RWPE2 (cell line): ENCODE measurements at places on chromosomes 2 and 18.

DNA sequence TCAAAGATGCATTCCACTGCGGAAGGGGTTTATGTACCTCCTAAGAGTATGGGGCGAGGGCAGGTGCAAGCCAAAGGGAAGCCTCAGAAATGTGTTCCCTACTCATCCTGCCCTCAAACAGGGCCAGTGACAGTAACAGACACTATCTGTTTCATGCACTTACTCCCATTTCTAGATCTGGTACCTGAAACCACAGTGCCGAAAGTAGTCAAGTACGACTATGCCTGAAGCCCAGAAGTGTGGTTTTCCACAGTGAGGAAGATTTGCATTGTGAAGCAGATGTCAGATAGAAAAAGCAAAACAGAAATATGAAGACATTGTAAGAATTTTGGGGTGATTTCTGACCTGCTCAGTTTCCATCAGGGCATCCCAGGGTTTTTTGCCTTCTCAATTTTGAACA lies 748.7 kb downstream of the RNF144A start:
- H3K27ac ChIP-seq = no peak overlapping the region
- no peaks in the 10 kb centered on the region for H3K36me3 ChIP-seq
- H3K4me1 ChIP-seq = no peaks in the 10 kb centered on the region
- no peak for DNase-seq

GRCh38 chr18:48399303-48400075 lies 9.7 kb downstream of the ZBTB7C start:
- no peak overlapping the region for H3K27ac ChIP-seq
- no peaks in the 10 kb centered on the region for H3K4me1 ChIP-seq
- no peaks in the 10 kb centered on the region for H3K27me3 ChIP-seq
- DNase-seq = no peak

DNA sequence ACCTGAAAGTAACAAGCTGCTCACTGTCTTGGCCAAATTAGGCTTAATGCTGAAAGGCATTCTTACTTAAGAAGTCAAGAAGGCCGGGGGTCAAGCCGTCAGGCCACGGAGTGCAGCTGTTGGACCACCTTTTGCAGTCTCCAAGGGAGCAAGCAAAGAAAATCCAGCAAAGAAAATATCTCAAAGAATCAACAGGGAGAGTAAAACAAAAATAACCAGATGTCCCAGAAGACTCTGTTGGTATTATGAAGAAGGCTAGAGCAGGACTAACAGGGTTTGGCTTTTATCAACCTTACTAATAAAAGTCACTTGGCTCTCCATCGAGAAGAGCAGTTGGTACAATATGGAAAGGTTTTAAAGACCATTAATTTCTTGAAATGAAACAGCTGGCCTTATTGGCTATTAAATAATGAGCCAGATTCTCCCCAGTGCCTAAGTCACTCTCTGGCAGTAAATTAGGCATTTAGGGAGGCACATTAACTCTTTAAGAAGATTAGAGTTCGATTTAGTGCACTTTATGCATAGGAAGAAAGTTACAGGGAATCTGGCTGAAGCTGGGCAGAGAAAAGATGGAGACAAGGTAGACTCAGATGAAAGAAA lies 110.8 kb upstream of the NRP2 start:
- no peak overlapping the region for H3K4me3 ChIP-seq
- H3K27me3 ChIP-seq = no peaks in the 10 kb centered on the region
- no peaks in the 10 kb centered on the region for H3K36me3 ChIP-seq
- no peak for DNase-seq

- no peaks in the 10 kb centered on the region for H3K27me3 ChIP-seq
- H3K4me1 ChIP-seq = peaks cover 43% of the 10 kb centered on the region
- DNase-seq = no peak
- H3K27ac ChIP-seq = peak overlapping the region; percentile 89
- no peaks in the 10 kb centered on the region; the same call in 1 of the 2 replicates for H3K36me3 ChIP-seq
These were observed 43.6 kb downstream of the MAP3K20 start for GRCh38 chr2:173119069-173119807.

- DNase-seq = no peak
- H3K27ac ChIP-seq = no peak overlapping the region
- peaks cover 11% of the 10 kb centered on the region; the same call in 1 of the 2 replicates for H3K36me3 ChIP-seq
- no peaks in the 10 kb centered on the region for H3K27me3 ChIP-seq
These were observed 128.4 kb downstream of the IKZF2 start for GRCh38 chr2:213022987-213023386.

GRCh38 chr2:88765154-88765888 lies 73.8 kb downstream of the RPIA start:
- no peak for DNase-seq
- no peaks in the 10 kb centered on the region for H3K4me1 ChIP-seq
- H3K27ac ChIP-seq = no peak overlapping the region

DNA sequence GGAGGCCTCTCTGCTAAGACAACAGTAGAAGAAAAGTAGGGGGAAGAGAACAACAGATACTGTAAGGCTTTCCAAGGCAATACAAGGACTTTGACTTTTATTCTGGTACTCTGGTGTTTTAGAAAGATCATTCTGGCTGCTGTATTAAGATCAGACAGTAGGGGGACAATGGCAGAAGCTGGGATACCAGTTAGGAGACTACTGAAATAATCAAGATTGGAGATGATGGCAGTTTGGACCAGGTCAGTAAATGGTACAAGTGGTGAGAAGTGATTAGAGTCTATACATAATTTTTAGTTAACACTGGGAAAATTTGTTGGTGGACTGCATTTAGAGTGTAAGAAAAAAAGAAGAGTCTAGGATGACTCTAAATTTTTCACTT lies 139.7 kb downstream of the ROCK1 start:
- H3K27ac ChIP-seq = no peak overlapping the region
- H3K36me3 ChIP-seq = peaks cover 58% of the 10 kb centered on the region
- H3K27me3 ChIP-seq = no peaks in the 10 kb centered on the region

DNA sequence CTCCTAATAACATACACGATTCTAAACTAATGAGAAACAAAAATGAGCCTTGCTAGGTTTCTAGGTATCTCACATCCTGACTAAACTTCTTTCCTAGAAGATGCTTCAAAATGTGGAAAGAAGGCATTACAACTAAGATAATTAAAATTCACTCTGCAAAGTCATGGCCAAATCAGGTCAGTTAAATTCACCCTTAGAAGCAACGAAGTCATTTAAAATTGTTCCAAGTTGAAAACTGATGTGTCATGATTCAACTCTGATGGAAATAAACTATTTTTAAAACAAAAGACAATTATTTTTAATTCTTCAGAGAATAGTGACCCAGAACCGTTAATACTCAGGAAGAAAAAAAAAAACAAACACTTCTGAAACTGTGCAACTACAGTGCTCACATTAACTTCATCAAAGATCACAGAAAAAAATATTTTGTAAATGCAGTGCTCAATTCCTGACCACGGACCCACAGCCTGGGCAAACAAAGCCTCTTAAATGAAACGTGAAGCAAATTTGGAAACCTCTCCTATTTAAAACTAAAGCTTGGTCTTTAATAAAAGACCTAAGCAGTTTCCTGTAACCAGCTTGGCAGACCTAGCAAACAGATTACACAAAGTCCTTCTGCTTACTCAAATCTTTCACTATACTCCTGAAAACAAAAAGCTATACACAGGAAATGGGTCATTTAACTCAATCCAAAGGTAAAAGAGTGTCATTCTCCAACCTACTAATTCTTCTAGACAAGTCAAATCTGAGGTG lies 39.0 kb downstream of the CHN1 start:
- no peak overlapping the region for H3K4me3 ChIP-seq
- H3K4me1 ChIP-seq = peaks cover 4% of the 10 kb centered on the region
- DNase-seq = no peak
- H3K27ac ChIP-seq = peak overlapping the region; percentile 18
- H3K36me3 ChIP-seq = no peaks in the 10 kb centered on the region; the same call in 1 of the 2 replicates
